Amygdala (tissue), 56 donors: ENCODE measurements at places on chromosomes 2 and 18.

GRCh38 chr2:2586931-2587330 lies 255.9 kb upstream of the MYT1L start:
- DNase-seq = no peak

DNA sequence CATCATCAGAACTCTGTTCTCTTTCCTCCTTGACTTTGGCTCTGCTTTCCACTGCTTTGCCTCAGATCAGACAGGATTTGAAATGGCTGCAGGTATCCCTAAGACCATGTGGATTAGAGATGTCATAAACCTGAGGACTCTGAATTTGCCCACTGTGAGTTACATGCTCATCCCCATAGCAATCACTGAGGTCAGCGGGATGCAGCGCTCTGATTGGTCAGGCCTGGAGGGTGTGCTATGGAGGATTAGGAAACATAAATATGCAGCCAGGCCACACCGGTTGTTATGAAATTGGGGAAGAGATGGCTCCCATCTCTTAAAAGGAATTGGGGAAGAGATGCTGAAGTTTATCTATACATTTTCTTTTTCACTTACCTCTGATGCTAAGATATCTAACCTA lies 73.7 kb upstream of the DNAJC10 start:
- DNase-seq = no peak

DNA sequence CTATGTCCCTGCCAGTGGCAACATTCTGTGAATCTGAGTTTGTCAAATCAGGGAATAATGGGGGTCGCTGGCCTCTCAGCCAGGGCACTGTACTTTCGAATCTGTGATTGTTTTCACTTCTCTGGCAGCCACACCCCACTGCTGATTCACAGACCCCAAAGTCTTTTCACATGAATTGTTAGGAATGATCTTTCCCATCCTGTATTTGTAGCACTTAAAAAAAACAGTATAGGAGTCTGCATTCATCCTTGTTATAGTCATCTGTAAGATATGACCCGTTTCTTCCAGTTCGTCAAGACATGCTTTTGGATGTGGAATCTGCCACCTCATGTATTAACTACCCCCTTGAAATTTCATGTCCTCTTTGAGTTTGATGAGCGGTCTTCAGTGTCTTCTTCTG lies 928 bp downstream of the NAGK start:
- no peak for DNase-seq

DNA sequence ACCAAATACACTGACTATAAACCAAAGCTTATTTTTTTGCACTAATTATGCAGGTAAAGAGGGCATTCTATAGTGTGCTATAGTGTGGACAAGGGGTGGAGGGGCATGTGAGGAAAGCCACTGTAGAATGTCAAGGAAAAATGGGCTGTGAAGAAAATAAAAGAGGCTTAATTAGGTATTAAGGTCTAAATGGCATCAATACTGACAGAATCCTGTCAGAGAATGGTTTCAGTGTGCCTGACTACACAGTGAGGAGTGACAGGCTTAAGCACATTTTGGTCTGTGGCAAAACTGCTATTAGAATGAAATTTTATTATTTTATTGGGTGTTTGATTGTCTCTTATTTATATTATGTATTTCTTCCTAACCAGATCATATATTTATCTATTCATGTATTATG lies 787.6 kb upstream of the CELF4 start:
- DNase-seq = no peak

DNA sequence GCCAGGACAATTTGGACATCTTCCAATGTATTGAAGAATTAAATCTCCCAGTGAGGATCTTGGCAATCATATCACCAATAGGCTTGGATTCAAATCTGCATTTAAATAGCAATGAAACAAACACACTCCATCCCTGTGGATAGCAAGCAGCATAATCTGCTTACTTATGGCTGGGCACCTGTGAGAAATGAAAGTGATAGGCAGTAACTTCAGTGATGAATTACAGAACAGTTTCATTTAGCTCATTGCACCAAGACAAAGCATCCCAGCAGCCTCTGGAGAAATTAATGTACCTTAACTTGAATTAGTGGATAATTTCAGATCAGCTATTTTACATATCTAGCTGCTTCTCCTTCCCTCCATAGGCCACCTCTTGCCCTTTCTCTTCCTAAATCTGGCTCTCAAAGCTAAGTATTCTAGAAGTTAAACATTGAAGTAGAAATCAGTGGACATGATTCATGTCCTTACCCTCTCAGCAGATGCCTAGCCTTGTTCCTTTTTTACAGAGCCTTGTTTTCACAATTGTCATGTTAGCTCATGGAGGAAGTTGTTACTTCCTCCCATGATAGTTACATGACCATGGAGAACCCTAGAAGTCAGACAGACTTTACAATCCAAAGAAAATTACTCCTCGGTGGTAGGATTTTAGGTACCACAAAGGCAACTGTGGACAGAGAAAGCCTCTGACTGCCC lies 88.5 kb upstream of the TACR1 start:
- DNase-seq = no peak

DNA sequence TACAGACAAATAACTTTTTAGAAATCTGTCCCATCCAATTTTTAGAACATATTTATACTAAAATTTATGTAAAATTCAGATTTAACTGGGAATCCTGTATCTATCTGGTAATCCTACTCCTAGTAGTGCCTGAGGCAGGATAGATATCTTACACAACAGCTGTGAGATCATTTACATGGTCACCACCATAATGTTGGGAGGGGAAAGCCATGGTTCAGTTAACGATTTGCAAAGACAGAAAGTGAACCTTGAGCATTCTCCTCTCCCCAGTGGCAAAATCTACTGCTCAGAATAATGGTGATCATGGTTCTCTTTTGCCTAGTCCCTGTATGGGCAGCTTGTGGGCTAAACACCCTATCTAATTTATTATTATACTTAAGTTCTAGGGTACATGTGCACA lies 7.7 kb upstream of the TMEM247 start:
- DNase-seq = no peak

DNA sequence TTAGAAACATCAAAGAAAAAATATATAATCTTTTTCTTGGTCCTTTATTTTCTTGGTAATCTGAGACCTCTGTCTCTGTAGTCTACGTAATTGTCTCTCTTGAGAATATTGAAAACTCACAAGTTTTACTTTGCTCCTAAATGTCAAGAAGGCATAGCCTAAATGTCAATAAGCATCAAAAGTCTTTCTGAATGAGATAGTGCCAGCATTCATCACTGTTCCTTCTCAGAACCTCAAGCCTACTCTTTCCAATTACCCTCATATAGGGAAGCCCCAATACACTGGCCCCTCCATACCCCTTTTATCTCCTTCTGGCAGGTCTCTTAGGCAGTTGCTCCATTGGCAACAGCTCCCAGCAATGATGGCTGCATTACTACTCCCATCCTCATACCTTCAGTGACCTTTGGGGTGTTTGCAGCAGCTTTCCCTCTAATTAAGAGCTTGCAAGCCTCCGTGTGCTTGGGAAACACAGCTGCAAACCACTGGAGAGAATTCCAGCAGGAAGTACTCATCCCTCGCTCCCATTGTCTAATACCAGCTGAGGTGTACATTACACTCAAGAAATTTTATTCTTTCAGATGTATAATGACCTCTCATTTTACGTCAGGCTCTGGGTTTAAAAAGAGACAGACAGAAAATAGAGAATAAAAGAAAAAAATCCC lies 95.8 kb downstream of the KYNU start:
- no peak for DNase-seq

- no peak for DNase-seq
These were observed 70.3 kb upstream of the CWC22 start for GRCh38 chr2:180077295-180077906.

DNA sequence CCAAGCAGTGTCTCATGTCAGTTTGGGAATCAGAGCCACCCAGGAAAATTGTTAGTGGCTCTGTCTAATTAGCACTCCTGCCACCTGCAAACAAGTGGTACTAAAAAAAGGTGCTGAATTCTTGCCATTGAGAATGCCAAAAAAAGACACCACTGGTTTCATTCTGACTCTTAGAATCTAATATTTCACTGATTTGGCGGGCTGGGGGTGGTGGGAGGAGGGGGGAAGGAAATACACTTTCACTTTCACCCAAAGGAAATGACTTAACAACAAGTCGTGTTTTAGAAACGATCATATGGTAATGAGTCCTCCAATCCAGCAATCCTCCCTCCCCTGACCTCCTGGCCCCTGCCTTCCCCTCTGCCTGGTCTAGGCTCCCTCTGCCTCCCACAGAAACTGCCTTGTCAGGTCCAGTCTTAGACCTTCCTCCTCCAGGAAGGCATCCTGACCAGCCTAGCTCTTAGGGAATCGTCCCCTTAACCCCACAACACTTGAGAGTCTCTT lies 4.4 kb upstream of the KLHL29 start:
- no peak for DNase-seq

- no peak for DNase-seq
These were observed 271.4 kb downstream of the TCF4 start for GRCh38 chr18:55316486-55317184.

GRCh38 chr2:101204400-101205115 lies 48.1 kb upstream of the CNOT11 start:
- DNase-seq = no peak

DNA sequence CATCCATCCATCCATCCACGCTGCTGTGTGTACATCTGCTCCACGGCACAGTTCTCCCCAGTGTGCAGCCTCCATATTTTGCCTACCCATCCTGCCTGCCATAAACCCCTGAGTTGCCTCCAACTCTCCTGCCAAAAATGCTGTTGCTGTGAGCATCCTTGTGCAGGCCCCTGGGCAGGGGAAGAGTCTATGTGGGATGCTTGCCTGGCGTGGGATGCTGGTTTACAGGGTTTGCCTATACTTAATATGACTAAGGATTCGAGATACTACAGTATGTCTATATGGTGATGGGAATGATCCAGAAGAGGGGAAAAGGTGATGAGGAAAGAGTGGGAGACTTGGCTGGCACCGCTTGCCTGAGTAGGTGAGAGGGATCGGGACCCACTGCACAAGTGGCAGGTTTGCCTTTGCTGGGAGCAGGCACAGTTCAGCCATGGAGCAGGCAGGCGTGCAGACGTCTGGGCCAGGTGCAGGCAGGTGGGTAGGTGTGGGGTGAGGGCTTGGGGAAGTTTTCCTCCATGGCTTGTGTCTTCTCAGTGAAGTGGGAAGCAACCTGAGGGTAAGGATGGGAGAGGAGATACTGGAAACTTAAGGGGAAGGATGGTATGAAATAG lies 30.2 kb upstream of the FAHD2A start:
- DNase-seq = no peak

DNA sequence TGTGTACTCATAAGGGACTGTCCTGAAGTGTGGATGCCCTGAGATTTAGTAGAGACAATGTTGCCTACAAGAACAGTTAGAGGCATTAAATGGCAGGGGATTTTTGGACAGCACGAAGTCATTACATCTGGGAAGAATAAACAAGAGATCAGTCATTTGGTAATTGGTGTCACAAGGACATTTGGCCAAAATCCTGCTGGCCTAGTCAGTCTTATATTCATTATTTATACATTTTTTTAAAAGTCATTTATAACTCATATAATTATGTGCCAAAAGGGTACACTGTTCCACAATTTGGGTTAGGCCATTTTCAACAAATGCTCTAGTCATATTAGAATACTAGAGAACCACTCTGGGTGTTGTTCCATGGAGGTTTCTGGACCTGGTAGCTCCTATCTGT lies 104.7 kb downstream of the LRATD1 start:
- DNase-seq = no peak

GRCh38 chr2:149167001-149167780 lies 128.7 kb downstream of the LYPD6B start:
- no peak for DNase-seq

GRCh38 chr2:7572450-7572849 lies 655.2 kb downstream of the RNF144A start:
- DNase-seq = no peak

- DNase-seq = no peak
These were observed 31.7 kb upstream of the APCDD1 start for GRCh38 chr18:10422731-10423130.
